ENCODE measurements at places on chromosomes 13 and 19.

GRCh38 chr13:46374710-46375109, 12.3 kb downstream of the RUBCNL start:
- DNase-seq = no peak

DNA sequence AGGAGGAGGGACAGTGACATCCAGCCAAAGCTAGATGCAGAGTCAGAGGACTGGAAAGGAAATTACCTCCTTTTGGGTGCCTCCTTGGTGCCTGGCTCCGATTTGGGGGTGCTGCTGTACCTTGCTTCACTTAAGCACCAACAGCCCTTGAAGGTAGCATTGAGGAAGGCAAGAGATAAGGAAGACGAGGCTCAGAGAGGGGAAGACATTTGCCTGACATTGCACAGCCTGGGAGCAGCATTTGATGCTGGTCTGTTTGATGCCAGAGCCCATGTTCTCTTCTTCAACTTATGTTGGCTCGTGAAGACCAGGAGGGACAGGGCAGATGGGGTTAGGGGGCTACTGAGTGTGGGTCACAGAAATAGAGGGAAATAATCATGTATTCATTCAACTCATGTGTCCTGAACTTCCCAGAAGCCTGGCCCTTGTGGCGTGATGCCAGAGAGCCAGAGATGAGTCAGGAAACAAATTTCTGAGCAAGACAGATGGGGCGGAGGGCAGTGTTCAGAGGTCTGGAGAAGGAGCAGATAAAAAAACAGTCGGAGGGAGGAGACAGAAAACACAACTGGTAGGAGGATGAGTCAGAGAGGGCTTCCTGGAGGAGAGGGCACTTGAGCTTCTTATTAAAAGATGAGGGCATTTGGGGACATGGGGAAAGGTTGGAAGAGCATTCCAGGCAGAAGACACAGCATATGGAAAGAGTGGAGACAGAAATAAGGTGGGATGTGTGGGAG, 3.0 kb upstream of the C19orf81 start:
- DNase-seq = no peak

- DNase-seq = no peak
Observed at GRCh38 chr13:99590519-99591011, 89.3 kb downstream of the TM9SF2 start.

DNA sequence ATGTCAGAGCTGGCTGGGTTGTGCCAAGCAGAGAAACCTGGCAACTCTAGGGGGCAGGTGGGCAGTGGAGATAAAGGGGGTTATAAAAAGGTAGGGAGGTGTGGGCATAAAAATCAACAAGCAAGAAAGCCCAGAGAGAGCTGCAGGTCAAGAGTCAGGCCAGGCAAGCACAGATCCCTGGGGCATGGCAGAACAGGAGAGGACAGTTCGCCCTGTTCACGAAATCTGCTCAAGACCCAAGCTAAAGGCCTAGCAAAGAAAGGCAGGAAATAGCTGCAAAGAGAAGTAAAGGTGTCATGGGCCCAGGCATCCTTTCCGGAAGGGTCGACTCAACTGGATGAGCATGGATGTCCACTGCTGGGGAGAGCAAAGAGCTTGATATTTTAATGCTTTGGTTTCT, 3.4 kb downstream of the MBNL2 start:
- DNase-seq = no peak

DNA sequence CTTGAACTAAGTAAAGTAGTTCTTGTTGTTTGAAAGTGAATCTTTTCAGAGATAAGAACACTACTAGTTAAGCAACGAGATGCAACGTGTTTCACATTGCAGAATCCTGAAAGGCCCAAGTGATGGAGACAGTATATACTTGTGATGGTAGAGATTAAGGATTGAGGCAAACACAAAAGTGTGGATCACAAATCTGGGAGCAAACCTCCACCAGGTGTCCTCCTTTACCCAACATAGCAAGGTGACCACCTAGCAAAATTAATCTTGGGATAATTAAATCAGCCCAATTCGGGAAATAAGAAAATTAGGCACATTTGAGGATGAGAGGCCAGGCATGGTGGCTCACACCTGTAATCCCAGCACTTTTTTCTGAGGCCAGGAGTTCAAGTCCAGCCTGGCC, 563.9 kb downstream of the DACH1 start:
- DNase-seq = no peak

GRCh38 chr19:55028757-55029156, 9.3 kb downstream of the GP6 start:
- no peak for DNase-seq

GRCh38 chr19:6632002-6632621, 37.8 kb downstream of the TNFSF14 start:
- DNase-seq = peak; percentile 87

- DNase-seq = no peak
Observed at GRCh38 chr19:46107371-46107770, 17.1 kb downstream of the IGFL3 start.

GRCh38 chr13:39451301-39451700, 151.7 kb downstream of the LHFPL6 start:
- no peak for DNase-seq
